ENCODE measurements at places on chromosomes 12 and 14.

- no peak for DNase-seq
These were observed 23.8 kb downstream of the ZNF891 start for GRCh38 chr12:133106253-133106652.

DNA sequence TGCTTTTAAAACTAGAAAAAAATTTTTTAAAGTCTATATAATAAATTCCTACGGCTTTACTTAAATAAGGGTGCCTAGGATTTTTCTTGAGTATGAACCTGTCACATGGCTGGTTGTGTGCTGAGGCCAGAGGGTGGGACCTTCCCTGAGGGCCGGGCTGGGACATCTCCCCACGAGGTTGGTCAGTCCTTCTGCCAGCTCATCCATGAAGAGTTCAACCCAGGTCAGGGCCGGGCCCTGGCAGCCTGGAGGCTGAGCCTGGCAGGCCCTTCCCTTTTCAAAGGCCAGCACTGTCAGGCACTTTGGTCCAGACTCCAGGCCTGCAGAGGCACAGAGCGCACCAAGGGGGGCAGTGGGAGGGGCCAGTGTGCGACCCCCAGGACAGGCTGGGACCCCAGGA is 31.7 kb downstream of the TNFAIP2 start:
- no peak for DNase-seq

GRCh38 chr12:46946137-46946536 is 120.3 kb upstream of the SLC38A4 start:
- no peak for DNase-seq

- DNase-seq = no peak
These were observed 391.9 kb downstream of the GALC start for GRCh38 chr14:87601036-87601435.

- no peak for DNase-seq
These were observed 20.6 kb upstream of the PCNX1 start for GRCh38 chr14:70886421-70887206.

DNA sequence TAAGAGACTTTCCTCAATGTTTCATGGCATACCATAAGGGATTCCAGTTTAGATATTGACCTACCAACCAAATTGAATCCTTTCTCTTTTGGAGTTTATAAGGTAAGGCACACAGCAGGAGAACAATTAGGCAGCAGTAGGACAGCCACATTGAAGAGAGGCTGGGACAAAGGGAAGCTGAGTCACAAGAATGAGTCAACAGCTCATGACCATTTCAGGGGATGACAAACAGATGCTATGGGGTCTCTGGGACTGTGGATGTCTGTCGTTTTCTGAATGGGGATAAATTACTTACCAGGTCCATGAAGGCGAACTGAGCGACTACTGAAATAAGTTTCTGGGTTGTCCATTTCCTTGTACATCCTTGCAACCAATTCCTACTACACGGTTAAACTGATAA is 48.6 kb upstream of the E2F7 start:
- no peak for DNase-seq

DNA sequence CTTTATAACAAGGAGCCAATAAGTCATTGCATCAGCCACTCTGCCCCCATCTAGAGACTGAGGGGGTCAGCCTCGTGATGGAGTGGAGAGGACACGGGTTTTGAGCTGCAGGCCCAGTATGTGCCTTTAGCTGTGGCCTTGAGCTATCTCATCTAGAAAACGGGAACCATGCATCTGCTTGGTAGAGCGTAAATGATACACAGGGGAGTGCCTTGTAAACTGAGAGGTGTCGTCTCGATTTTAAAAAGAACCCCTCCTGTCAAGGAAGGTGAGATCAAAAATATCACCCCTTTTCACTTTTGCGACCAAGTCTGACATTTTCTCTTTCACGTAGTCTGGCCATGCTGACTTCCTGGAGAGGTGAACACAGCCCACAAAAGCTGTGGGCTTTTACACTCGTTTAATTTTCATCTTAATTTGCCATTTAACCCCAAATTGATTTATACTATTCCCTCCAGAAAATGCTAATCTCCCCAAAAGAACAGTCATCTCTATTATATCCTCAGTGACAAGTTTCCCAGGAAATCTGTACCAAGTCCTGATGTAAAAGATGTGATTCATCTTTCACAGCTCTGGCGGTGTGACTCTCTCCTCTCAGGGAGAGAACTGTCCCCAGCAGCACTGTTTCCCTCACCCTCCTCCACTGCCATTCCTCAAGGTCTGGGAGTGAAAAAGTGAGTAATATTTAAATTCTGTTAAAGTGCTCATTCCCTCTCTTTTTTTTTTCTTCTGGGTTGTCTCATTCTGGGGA is 30.6 kb downstream of the VCPKMT start:
- no peak for DNase-seq

- no peak for DNase-seq
These were observed 48.6 kb downstream of the KICS2 start for GRCh38 chr12:64173456-64173855.

All from GM12891 (cell line).